ENCODE measurements at places on chromosomes 13 and 19.

- DNase-seq: no peak
Measured at GRCh38 chr13:99809926-99810325, 161.6 kb downstream of the ZIC5 start.

GRCh38 chr13:43196750-43197370, 173.5 kb downstream of the DNAJC15 start:
- no peak for DNase-seq

GRCh38 chr13:62033934-62034333, 618.3 kb upstream of the PCDH20 start:
- no peak for DNase-seq

GRCh38 chr13:113455384-113455783, 2.1 kb upstream of the ADPRHL1 start:
- DNase-seq: no peak

DNA sequence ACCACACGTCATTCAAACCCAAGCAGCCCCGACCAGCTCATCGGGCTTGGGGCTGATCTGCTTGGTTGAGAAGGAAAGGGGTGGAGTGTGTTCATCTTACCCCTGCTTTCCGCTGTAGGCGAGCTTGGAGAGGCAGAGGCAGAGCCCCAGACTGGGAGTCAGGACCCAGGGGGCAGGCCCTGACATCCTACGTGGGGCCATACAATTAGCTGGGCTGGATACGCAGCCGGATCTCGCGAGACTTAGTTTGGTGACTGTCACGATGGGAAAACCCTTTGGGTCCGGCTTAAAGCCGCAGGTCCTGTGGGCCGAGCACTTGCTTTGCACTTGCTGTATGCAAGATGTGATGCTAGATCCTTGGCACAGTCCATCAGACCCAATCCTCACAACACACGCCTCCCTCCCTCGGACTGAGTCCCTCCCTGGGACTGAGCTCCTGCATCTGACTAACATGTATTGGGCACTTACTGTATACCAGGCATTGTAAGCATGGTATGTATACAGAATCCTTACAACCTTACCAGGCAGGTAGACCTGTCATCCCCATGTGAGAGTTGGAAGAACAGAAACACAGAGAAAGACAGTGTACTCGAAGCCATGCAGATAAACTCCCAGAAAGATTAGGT, 3.7 kb downstream of the CEACAM16 start:
- no peak for DNase-seq

DNA sequence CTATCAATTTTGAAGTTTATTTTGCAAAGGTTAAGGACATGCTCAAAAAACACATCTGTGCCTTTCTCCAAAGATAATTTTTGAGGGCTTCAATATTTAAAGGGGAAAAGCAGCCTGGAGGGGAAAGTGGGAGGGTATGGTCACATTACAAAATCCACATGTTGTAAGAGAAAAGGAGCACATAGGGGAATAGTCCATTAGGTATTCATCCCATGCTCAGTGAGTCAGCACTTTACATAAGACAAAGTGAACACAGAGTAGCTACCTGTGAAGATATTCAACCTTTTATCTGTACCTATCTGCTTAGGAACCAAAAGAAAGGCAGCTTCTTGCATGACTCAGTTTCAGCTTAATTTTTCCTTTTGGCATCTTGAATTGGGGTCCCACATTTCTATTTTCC, 932.0 kb downstream of the SLITRK6 start:
- no peak for DNase-seq

GRCh38 chr13:33089311-33089710, 73.1 kb downstream of the KL start:
- no peak for DNase-seq

GRCh38 chr13:109789262-109789661, 2.9 kb upstream of the IRS2 start:
- no peak for DNase-seq

- DNase-seq: no peak
Measured at GRCh38 chr13:24893863-24894262, 129.9 kb downstream of the RNF17 start.

Data from NCI-H187 (cell line).